Naive thymus-derived CD4-positive, alpha-beta T cell (primary cell): ENCODE measurements at places on chromosomes 16 and 17.

DNA sequence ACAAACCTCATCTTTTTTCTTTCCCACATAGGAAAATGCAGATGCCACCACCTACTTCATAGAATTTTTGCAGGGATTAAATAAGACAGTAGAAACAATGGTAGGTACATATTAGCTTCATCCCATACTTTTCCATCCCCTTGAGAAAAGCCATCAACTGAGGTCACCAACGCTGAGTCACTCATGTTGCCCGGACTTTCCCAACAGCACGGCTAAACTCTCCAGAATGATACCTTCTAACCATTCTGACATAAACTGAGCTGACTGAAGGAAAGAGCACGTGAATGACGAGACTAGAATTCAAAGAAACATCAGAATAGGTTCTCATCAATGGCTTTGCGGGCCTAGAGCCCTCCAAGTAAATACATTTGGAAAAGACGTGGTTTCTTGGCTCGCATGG, 146.0 kb upstream of the RCVRN start:
- DNase-seq = no peak

GRCh38 chr17:47857551-47858455, 6.8 kb upstream of the SP6 start:
- no peak for DNase-seq

GRCh38 chr16:89924297-89924924, 1.3 kb downstream of the TUBB3 start:
- no peak for DNase-seq

DNA sequence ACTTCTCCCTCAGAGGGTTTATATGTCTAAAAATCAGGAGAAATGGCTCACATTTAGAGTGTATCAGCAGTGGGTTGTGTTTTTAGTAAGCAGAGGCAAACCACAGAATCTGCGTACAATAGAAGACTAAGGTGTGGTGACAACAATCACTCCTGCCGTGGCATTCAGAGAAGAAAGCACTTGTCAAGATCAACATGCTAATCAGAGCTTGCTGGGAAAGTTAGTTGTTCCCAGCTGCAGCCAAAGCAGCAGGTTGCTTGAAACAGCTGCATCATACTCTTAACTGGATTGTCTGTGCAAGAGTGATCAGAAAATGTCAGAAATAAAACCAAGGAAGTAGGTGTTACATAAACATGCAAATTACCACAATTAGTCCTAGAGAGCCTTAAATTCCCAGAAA, 616.4 kb downstream of the CDH8 start:
- DNase-seq = no peak

- DNase-seq = no peak
Observed at GRCh38 chr17:75090871-75091854, 3.4 kb downstream of the SLC16A5 start.

DNA sequence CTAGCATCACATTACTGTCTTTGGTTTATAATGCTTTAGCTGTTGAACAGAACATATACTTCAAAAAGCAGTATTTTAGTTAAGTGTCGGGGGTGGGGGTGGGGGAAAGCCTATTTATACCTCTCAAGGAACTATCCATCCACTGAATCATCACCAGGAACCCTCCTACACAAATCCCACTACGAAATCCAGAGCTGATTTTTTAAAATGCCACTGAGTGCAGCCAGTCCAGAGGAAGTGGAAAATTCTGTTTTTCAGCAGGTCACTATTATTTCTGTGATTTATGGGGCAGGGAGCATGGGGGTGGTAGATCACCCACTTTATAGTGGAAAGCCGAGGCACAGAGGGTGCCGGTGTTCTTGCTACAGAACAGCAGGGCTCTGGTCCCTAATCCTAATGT, 284.1 kb downstream of the SOX9 start:
- no peak for DNase-seq

GRCh38 chr17:45077643-45078042, 16.5 kb downstream of the NMT1 start:
- no peak for DNase-seq

DNA sequence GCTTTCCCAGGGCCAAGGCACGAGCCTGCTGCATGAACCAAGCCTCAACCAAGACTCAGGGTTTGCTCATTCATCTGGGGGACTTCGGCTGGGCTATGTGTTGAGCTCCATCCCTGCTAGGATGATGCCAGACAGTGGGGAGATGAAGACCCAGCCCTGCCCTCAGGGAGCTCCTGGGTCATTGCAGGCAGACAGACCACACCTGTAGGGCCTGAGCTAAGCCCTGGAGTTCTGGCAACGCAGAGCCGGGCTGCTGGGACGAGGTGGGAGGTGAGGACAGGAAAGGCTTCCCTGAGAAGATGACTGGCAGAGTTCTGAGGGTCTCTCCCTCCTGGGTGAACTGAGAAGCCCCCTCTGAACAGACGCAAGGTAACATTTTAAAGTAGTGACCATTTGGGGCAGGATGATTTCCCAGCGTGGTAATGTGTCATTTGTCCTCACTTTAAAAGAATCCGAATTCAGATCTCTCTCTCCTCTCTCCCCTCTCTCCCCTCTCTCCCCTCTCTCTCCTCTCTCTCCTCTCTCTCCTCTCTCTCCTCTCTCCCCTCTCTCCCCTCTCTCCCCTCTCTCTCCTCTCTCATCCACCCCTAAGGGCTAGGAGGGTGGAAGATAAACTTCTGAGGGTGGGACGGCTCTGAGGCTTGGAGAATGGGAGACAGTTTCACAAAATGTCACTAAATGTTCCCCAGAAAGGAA, 98.4 kb downstream of the MGAT5B start:
- no peak for DNase-seq

GRCh38 chr17:57256708-57257112, 387 bp downstream of the MSI2 start:
- DNase-seq = peak; percentile 41

GRCh38 chr17:73151916-73152632, 12.7 kb upstream of the SSTR2 start:
- DNase-seq = no peak

- DNase-seq = no peak
Observed at GRCh38 chr16:814974-815373, 14.4 kb upstream of the GNG13 start.

- no peak for DNase-seq
Observed at GRCh38 chr16:86018071-86018470, 119.1 kb downstream of the IRF8 start.

DNA sequence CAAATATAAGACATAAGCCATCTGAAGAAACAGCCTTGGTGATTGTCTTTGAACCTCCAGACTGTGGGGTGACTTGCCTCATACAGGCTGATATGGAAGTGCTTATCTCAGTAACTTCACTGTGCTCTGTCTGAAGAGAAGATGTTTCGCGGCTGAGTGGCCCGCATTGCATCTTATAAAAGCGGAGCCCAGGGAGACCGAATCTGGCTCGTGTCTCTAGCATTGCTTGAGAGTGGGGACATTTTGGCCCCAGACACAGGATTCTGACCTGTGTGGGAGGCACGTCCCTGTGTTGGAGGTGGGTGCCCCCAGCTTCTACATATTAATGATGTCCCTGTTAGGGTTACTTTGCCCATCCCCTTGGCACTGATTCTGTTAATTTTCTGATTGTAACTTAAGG, 66.4 kb downstream of the METRNL start:
- DNase-seq = no peak

DNA sequence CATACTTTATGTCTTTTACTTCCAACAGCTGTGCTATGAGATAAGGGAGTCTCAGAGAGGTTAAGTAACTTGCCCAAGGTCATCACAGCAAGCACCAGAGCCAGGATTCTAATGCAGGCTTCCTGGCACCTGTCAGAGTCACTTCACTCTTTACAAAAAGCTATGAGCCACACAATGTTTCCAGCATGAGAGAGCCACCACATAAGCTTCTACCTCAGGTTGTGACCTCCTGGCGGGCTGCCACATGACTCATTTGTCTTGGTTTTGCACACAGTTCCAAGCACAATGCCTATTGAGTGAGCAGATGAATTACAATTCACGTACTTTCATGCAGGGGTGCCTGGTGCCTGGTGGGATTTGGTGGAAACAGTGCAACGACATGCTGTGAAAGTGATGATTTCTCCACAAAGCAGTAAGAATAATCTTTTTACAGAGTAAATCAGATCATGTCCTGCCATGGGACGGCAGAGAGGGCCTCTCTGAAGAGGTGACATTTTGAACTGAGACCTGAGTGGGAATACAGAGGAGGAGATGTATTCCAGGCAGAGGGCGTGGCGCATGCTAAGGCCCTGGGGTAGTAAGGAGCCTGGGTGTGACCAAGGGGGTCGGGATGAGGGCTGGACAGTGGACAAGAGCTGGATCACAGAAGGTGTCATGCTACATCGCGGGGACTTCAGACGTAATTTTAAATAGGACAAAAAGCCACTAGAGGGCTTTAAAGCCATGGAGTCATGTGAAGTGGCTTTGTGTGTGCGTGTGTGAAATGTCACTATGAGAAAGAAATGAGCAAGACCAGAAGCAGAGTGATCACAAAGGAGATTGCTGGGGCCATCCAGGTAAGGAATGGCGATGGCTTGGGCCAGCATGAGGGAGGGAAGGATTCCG, 53.4 kb downstream of the CACNG3 start:
- DNase-seq = no peak

- no peak for DNase-seq
Observed at GRCh38 chr17:4788159-4788806, 481 bp upstream of the GLTPD2 start.

- no peak for DNase-seq
Observed at GRCh38 chr16:21169249-21169981, 10.9 kb downstream of the LDAF1 start.

DNA sequence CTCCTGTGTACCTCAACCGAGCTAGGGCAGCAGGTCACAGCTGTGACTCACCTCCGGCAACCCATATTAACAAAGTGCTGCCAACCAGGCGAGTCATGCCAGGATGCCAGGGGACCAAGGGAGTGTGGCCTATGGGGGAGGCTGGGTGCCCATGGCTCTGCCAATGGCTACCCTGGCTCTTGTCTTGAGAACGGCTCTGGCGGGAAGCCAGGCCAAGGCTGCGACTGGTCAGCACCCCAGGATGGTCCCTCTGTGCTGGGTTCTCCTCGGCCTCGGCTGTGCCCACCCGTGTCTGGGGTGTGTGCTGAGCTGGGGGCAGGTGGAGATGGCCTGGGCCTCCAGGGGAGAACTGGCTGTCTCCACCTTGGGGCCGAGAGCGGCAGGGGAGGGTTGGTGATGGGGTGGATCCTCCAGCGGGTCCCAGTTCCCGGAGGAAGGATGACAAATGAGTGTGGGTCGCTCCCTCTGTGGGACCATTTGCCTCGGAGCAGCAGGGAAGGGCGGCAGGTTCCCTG, 75.8 kb downstream of the MRC2 start:
- no peak for DNase-seq

GRCh38 chr17:62179525-62180161, 114.6 kb upstream of the MED13 start:
- no peak for DNase-seq

DNA sequence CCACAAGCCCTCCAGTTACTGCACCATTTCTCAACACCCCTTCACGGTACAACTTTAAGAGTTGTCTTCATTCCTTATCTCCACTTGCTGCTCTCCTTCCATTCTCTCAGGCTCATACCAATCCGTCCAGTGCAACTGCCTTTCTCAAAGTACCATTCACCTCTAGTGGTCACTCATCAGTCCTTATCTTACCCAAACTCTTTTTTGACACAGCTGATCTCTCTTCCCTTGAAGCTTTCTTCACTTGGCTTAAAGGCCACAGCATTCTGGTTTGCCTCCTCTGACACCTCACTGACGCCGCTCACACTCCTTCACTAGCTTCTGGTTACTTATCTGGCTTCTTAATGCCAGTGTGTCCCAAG, 24.9 kb downstream of the UBE2G1 start:
- no peak for DNase-seq

DNA sequence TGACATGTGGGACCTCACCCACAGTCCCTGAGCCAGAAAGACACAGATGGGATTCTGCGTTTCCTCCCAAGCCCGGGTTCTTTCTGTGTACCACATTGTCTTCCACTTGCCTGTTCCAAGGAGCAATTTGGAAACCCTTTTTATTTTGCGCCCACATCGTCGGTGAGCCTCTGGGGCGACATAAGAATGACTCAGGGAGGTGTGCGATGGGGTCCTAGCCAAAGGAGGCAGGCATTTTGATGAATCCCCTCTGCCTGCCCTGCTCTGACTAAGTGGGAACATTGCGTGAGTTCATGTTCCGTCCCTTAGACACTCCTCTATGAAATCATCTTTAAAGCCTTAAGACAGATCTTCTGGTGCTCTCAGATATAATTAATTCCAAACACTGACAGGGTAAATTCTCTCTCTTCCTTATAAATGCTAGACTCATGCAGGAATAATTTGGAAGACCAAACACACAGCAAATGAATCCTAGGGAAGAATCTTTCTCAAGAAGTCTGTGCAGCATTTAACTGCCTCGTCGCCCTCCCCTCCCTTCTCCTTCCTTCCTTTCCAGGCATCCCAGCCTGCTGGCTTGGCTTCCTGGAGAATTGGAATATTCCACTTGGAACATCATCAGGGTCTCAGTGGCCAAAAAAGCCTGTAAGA, 52.7 kb upstream of the FOXF1 start:
- DNase-seq = no peak

DNA sequence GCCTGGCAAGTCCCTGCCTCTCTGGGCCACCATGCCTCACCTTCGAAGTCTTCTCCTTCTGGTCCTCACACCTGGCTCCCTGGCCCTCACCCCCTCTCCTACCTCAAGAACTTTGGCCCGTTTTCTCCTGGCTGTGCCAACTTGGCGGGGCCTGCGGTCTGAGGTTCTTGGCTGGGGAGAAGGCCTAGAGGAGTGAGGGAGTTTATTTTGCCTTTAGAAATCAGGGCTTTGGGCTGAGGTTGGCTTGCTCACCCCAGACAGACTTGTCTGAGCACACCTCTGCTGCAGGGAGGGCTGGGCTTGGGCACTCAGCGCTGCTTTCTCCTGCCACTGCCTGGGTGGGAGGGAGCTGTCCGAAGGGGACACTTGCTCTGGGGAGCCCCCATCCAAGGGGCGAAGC, 23.3 kb upstream of the TAC4 start:
- no peak for DNase-seq

- no peak for DNase-seq
Observed at GRCh38 chr17:16438173-16438556, 22.8 kb downstream of the TRPV2 start.
